Activated T-helper 17 cell treated with anti-CD3 and anti-CD28 coated beads, Interleukin-2, amount 50 U/mL, for 72 hours (primary cell): ENCODE measurements at places on chromosomes 4 and X.

DNA sequence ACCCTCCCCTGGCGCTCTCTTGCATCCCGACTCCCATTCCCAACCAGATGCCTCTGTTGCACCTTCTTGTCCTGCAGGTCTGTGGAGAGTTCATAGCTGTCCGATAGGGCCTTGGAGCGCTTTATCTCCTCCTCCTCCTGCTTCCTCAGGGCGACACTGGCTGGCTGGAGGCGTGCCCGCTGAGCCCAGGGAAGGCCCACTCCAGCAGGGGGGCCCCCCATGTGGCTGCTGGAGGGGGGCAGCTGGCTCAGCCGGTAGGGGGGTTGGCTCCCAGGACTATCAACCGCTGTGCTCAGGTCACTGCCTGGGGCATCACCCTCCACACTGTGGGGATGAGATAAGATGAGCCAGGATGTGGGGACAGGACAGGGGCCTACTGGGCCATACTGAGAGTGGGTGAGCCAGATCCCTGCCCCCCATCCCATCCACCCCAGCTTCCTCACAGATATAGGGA is 25.6 kb downstream of the IQSEC2 start:
- no peak for ATAC-seq

DNA sequence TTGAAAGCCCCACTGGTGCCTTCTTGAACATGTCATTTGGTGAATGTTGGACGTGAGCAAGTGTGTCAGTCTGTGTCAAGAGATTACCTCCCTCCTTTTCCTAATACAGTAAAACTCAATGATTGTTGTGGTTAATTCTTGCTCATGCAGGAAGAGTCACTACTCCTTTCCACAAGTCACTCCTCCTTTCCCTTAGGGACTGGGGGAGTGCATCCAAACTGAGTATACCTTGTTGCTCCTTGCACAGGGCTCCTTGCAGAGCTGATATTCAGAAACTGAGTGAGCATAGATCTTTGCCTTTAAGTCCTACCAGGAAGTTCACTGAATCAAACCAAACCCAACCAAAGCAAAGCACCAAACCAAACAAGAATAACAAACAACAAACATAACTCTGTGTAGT is 63.9 kb downstream of the GPR50 start:
- no peak for ATAC-seq

DNA sequence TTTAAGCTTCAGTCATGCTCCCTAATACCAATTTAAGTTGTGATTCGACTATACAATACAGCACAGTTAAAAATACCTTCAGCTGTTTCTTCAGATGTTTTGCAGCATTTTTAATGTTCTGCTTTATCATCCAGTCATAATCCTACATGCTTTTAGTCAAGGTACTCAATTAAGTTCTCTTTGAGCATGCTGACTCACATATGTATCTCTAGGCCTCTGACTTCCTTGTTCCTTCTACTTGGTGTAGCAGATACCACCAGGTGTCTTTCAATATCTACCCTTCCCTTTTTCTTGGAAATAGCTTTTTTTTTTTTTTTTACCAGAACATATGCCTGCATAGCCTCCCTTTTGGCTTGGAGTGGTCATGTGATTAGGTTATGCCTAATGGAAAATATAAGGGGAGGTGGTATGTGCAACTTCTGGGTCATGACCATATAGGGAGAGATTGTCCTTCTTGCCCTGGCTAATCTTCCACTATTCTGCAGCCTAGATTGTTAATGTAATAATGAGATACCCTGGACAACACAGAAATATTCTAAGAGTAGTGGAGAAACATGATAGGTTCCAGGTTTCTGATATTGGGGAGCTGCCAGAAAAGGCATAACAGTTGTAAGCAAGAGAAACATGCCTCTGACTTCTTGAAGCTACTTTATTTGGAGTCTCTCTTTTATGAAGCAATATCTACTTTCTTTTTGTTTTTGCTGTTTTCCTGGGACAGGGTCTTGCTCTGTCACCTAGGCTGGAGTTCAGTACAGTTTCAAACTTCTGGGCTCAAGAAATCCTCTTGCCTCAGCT is 737.2 kb upstream of the SLIT2 start:
- no peak for ATAC-seq

DNA sequence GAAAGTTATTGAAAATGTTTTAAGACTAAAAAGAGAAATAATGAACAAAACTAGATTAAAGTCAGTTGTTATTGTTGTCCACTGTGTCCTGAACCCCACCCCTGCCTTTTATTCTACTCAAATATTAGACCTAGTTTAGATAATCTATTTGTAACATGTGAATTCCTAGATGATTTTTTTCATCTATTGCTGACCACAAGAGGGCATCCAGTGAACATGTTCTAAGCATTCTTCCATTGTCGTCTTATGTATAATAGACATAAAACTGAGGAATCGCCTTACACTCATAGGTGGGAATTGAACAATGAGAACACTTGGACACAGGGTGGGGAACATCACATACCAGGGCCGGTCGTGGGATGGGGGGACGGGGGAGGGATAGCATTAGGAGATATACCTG is 36.4 kb upstream of the HPRT1 start:
- no peak for ATAC-seq

DNA sequence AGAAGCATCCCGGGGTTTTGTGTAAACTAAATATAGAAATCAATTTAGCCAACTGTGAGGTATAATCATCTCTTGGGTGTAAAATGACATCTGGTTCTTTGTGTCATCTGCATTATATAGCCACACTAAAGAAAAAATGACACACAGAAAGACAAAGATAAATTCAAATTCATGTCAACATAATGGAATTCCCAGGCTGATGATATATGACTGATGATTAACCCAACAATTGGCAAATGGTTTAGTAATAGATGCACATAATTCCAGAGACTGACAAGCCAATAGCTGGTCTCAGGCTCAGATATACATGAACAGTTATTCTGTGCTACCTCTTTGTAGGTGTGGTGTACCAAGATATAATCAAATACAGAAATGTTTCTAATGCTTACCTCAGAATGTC is 375.4 kb upstream of the PITX2 start:
- no peak for ATAC-seq

DNA sequence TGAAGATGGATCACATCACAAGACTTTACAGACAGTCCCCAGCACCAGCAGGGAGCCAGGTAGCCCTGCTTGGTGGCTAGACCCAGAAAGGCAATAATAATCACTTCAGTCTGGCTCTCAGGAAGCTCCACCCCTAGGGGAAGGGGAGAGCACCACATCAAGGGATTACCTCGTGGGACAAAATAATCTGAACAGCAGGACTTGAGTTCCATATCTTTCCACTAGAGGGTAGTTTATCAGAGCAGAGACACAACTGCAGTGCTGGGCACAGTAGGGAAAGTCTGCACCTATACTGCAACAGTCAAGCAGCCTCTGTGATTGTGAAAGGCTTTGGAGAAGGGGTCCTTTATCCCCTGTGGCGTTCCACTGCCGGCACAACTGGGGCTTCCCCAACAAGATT is 547.0 kb upstream of the POU3F4 start:
- ATAC-seq: no peak

GRCh38 chr4:151573945-151574344 is 165.0 kb downstream of the FHIP1A start:
- no peak for ATAC-seq

DNA sequence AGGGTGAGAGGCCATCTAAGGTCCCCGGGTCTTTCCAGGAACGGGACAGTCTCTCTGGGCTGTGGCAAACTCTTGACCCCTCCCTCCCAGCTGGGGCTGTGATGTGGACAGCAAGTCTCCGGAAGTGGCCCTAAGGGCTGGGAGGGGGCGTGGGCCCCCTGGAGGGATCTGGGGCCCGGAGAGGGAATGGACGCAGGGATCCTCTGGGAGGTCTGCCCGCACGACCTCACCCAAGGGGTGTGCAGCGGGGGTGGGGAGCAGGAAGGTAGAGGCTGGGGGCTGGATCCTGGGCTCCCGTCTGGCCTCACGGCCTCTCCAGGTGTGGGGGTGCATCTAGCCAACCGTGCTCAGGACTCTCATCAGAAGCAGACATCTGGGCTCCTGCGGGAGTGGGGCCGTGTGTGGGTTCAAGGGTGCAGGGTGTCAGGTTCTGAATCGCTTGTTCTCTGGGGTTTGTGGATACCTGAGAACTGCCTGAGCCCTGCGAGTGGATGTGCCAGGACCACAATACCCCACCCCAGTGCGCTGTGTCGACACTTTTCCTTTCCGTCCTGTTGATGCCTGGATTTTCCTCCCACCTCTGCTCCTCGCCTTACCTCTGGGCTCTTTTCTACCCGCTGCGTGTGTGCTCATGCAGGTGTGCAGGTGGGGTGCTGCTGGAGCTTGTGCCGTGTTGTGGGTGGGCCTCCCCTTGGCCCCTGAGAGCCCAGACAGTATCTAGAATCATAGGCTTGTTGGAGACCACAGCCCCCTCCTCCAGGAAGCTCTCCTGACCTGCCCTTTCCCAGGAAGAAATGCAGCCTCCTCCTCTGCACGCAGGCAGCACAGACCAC is 915 bp downstream of the CPZ start:
- ATAC-seq: no peak

GRCh38 chr4:25547343-25547742 is 108.3 kb upstream of the SLC34A2 start:
- ATAC-seq: no peak

- ATAC-seq: peak; percentile 30
Measured at GRCh38 chrX:76148753-76149152, 24.1 kb upstream of the PBDC1 start.

DNA sequence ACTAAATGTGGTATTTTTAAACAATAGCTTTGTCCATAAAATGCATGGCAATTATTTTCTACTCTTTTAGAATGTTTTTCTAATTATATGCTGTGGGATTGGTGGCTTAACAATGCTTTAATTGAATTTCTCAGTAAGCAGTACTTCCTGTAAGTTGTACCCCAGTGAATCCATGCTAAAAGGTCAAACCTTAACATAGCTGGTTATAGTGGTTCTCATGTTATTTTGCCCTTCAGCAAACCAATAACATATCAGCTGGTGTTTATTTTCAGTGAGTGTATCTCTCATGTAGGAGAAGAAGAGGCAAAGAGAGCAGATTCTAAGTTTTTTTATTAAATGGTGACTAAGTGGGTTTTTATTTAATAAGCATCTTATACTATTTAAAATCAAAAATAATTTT is 41.5 kb downstream of the BTC start:
- no peak for ATAC-seq

DNA sequence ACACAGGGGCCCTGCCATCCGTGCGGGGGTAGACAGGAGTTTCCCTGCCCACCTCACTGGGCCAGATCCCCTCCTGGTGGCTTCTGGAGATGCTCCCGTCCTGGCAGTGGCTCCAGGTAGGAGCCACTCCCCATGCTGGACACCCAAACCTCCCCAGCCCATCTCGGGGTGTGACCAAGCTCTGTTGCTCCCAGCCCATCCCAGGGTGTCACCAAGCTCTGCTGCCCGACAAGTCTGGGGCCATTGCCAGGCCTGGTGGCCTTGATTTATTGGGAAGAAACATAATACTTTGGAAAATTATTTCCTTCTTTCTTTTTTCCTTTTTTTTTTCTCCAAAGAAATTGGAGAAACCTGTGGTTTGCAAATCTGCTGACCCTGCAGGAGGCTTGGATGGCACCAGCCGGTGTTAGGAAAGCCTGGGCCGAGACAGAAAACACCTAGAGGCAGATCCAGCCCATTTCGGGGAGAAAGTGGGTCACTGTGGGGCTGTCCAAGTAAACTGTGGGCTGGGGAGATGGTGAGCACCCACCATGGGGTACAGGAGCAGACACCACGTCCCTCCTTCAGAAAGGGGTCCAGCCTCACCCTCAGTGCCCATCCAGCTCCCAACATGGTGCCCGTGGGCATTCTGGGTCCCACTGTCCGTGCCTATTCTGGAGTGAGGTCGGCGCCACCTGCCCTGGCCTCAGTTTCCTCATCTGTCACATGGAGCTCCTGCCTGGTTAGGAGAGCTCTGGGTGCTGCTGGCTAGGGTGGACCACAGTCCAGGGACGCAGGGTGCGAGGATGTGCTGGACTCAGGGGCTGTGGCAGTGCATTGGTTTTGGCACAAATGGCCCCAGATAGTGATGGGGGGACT is 59.4 kb upstream of the ADRA2C start:
- ATAC-seq: no peak

- no peak for ATAC-seq
Measured at GRCh38 chr4:66032571-66032970, 362.3 kb upstream of the EPHA5 start.

DNA sequence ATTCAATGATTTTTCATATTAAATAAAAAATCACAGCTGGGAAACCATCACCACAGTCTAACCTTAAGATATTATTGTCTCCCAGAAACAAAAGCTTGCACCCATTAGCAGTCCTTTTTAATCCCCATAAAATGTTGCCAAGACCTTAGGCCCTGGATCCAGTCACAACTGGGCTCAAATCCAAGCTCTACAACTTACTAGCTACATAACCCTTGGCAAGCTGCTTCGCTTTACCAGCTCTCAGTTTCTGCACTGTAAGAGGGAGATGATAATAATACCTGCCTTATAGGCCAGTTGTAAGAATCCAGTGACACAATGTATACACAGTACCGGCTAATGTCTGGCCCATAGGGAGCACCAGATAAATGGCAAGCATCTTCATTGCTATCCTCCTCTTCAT is 400.9 kb upstream of the FGF13 start:
- ATAC-seq: no peak

DNA sequence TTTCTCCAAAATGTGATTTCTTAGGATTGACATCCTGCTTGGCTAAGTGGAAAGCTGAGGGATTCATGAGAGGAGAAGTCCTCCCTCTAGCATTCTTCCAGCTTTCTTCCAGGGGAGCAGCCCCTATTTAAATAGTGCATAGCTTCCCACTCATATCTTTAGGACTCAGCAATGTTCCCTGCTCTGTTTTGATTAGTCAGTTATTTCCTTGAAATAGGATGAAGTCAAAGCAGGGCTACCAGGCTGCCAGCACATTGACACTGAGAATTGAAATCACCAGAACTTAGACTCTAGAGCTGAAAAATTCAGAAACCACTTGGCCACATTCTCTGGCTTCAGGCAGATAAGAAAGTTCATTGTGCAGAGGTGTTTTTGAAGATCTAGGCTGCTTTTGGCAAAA is 74.7 kb upstream of the SMAD1 start:
- ATAC-seq: no peak
